ENCODE measurements at places on chromosomes 13 and 19. TPM values are rescaled to one million over a fixed set of nuclear protein-coding genes. Genes with fewer than 3 reads are reported as not detected.

The MRPS31 gene
- total RNA-seq, result 34.0 TPM

The PRSS57 gene
- not detected for total RNA-seq

The KLK3 gene
- not detected for total RNA-seq

The SERPINE3 gene
- total RNA-seq, result not detected

The FFAR1 gene
- total RNA-seq, result 0.07 TPM

The ACP5 gene
- 29.0 TPM for total RNA-seq

The DACT3 gene
- total RNA-seq, result 1.6 TPM

The NKG7 gene
- total RNA-seq, result 129 TPM

Data from T-helper 1 cell treated with Interleukin-12 subunit alpha and Interleukin-12 subunit beta and Interleukin-4 antibody, amounts not matched to agents 30 ng/mL and 1 ng/mL, for 36 hours (primary cell).